ENCODE measurements at places on chromosomes 2 and 18.

DNA sequence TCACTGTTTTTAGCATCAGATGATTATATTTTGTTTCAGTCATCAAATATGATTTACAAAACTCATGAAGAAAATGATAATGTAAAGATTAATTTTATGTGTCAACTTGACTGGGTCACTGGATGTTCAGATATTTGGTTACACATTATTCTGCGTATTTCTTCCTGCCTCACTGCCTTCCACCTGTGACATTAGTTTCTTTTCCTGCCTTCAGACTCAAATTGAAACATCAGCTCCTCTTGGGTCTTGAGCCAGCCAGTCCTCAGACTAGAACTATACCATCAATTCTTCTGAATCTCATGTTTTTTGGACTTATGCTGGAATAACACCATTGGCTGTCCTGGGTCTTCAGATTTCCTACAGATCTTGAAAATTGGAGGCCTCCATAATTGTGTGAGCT is 96.7 kb downstream of the ZNF385B start:
- no peak for DNase-seq

DNA sequence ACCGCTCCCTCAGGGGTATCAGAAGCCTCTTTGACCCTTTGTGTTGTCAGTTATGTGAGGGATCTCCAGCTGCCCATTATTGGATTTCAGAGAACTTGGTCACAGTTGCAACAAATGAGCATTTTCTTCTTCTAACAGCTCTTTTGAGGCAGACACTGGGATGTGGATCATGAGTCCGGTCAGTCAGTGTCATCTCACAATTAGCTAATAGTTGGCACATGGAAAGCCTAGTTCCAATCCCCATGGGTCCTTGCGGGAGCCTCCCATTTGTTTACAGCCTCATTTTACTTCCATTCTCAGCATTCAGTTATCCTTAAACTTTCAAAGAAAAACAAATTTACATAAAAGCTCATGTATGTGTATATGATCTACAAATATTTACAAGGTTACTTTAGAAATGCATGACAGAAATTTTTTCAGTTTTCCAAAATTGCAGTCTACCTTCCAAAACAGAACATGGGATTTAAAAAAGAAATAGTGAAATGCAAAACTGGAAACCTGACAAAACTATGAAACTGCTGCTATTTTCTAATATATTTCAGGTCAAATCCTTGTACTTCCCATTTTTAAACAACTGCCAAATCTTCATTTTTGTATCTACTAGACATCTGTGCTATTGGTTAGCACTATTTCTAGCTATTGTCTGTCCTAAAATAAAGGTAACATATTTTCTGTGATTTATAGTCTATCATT is 547.1 kb upstream of the ZEB2 start:
- DNase-seq: no peak

- no peak for DNase-seq
Observed at GRCh38 chr18:43563780-43564179, 286.5 kb upstream of the SYT4 start.

DNA sequence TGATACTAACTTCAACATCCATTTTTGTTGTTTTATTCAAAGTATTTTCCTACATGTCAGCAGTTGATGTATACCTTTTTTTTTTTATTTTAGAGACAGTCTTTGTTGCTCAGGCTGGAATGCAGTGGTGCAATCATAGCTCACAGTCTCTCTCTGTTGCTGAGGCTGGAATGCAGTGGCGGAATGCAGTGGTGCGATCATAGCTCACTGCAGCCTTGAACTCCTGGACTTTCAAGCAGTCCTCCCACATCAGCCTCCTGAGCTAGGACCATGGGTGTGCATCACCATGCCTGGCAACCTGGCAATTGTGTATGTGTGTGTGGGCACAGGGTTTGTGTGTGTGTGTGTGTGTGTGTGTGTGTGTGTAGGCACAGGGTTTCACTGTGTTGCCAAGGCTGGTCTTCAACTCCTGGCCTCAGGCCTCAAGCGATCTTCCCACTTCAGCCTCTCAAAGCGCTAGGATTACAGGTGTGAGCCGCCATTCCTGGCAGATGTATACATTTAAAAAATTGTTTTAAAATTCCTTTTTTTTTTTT is 24.8 kb downstream of the SANBR start:
- no peak for DNase-seq

DNA sequence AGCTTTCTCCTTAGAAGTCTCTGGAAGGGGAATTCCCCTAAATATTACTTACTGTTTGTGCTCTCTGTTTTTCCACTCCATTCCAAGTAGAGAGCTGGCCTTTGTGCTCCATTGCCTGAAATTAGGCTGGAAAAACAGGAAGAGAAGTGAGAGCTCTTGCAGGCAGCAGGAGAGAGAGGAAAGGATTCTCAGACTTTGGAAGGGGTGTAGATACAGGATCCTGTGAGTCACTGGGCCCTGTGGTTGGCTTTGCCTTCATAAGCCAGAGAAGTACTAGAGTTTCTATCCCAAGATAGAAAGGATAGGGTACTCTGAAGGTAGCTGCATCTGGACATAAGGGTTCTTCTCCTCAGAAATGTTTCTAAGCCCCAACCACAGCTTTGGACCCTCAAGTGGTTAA is 188.9 kb downstream of the CMPK2 start:
- no peak for DNase-seq

DNA sequence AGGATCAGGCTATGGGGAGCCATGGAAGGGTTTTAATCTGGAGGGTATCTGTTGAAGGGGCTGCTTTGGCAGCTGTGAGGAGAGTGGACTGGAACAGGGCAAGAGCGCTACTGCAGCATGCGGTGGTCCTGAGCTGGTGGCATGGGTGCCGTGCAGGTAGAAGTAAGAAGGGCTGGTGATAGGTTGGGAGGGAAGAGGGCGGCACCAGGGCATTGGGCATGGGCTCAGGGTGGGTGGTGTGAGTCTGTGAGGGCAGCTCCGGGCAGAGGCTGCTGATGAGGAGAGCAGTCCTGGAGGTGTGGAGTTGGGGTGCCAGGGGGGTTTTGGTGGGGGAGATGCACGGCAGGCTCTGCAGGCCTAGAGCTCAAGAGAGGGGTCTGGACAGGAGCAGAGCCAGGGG is 2.1 kb downstream of the ACTG2 start:
- no peak for DNase-seq

DNA sequence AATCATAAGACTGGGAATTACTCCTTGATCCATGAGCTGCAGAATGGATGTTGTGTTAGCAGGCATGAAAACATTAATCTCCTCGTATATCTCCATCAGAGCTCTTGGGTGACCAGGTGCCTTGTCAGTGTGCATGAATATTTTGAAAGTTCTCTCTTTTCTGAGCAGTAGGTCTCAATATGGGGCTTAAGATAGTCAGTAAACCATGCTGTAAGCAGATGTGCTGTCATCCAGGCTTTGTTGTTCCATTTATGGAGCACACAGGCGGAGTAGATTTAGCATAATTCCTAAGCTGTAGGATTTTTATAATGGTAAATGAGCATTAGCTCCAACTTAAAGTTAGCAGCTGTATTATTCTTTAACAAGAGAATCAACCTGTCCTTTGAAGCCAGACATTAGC is 160.3 kb downstream of the MYO1B start:
- DNase-seq: no peak

DNA sequence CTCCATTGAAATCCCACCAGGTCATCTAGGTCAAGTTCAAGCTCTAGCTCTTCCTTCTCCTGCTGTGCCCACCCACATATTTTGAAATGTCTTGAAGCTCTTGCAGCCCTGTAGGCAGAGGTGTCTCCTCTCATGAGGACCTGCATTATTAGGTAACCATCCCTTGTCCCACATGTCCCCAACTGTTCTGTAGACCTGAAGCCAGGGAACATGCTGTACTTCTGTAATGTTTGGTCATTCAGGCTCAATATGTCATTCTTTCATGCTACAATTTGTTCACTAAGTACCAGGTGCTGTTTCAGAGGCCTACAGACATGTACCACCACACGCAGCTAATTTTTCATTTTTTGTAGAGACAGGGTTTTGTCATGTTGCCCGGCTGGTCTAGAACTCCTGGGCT is 22.2 kb downstream of the SLC3A1 start:
- no peak for DNase-seq

GRCh38 chr2:219109471-219109870 is 48.8 kb upstream of the IHH start:
- DNase-seq: no peak

GRCh38 chr2:20542746-20543468 is 96.0 kb downstream of the RHOB start:
- no peak for DNase-seq

DNA sequence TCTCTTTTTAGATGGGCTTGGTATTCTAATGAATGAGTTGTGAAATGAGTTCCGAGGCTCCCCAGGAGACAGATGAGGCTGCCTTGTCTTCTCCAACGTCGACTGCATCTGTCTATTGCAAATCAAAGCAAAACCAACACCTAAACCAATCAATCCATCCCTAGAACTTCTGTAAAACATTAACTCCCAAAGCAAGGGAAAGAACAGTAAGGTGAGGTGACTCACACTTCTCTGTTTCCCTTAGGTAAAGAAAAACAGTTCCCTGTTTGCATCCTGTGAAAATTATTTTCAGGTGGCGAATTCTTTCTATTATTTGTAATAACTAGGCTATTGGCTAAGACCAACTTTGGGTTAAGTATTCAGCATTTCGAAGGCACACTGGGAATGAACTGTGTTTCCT is 249.4 kb downstream of the EPHA4 start:
- DNase-seq: no peak

DNA sequence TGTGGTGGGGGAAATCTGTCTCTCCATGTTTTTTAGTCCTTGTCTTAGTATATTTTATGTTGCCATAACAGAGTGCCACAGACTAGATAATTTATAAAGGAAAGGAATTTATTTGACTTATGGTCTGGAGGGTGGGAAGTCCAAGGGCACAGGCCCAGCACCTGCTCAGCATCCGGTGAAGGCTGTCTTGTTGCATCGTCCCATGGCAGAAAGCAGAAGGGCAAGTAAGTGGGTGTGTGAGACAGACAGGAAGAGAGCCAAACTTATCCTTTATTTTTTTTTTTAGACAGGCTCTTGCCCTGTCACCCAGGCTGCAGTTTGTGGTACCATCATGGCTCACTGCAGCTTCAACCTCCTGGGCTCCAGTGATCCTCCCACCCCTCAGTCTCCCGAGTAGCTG is 98.1 kb downstream of the HS1BP3 start:
- no peak for DNase-seq

DNA sequence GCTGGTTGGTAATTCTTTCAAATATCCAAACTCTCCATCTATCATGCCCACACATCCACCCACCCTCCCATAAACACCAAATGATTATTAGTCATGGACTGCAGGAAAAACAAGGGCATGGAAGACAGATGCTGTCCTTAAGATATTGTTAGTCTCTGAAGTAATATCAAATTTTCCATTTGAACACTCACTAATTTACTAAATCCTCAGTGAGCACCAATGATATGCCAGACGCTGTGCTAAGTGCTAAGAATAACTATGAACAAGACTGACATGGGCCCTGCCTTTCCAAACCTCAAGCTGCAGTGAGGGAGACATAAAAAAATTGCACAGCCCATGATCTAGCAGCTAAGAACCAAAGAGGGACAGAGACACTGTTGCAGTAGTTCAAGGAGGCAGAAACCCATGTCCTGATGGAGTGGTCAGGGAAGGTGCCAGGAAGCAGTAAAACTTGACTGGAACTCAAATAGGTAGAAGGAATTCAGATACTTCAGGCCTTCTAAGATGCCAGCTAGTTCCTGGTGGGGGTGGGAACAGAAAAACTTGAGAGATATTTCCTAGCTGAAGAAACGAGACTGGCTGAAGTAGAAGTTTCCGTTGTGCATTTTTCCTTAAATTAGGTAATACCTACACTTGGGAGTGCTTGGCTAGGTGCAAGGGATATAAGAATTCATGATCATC is 182.1 kb downstream of the OSR1 start:
- DNase-seq: no peak

DNA sequence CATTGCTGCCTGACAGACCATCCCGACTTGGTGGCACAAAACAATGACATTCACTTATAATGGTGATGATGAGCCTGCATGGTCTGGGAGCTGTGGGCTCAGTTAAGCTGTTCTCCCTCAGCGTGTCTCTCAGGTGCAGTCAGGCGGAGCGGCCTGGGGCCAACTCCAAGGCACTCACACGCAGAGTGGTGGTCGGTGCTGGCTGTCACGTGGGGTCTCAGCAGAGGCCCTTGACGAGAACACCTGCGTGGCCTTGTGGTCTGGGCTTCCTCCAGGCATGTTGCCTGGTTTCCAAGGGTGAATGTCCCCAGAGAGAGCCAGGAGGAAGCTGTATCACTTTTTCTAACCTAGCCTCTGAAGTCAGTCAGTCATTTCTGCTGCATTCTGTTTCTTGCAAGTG is 29.8 kb downstream of the ARMC9 start:
- no peak for DNase-seq

DNA sequence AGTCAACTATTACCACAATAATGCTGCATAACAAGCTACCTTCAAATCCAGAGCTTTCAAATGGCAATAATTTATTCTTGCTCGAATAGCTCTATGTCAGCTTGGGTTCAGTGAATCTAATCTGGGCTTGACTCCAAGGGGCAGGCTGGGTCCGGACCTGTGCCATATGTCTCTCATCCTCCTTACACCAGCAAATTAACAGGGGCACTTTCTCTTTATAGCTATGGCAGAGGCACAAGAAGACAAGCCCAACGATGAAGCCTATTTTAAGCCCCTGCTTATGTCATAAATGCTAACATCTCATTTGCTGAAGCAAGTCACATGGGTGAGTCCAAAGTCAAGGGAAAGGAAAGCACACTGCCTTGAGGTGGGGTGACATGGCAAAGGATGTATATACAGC is 13.3 kb upstream of the ZNF521 start:
- DNase-seq: no peak

GRCh38 chr2:167874812-167875211 is 372.6 kb downstream of the STK39 start:
- DNase-seq: no peak

GRCh38 chr2:237459741-237460174 is 27.3 kb upstream of the MLPH start:
- DNase-seq: no peak

- DNase-seq: no peak
Observed at GRCh38 chr18:55384551-55385275, 203.3 kb downstream of the TCF4 start.

GRCh38 chr2:163732727-163733126 is 3.1 kb downstream of the FIGN start:
- no peak for DNase-seq

- no peak for DNase-seq
Observed at GRCh38 chr2:5145053-5145452, 547.1 kb upstream of the SOX11 start.

- no peak for DNase-seq
Observed at GRCh38 chr2:152243761-152244640, 68.4 kb upstream of the STAM2 start.

GRCh38 chr18:23634692-23635091 is 28.0 kb downstream of the ANKRD29 start:
- DNase-seq: no peak

DNA sequence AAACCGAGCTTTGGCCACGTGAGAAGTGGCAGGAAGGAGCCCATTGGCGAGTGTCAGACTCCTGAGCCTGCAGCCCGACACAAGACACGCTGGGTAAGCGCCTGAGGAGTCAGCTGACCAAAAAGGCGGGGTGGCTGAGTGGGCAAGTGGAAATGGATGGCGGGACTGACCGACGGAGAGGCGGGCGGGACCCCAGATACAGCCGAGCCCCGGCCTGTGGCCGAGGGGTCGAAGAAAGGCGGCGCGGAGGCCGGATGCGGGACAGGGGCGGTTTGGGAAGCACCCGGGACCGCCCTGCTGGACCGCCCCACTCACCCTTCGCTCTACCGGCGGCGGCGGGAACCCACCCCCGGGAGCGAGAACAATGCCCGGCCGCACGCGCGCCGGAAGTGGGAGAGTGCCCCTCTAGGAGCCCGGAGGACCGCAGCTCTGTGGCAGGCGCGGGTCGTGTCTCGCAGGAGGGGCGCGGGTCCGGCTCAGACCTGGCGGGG is 22.8 kb downstream of the ZSCAN30 start:
- peak; percentile 38 for DNase-seq

Data from stimulated activated CD8-positive, alpha-beta memory T cell treated with anti-CD3 and anti-CD28 coated beads, Interleukin-7, amount 100 ng/mL, for 24 hours (primary cell).